ENCODE measurements at places on chromosomes 6 and 20.

GRCh38 chr6:149028767-149029405, 282.1 kb downstream of the UST start:
- peak; percentile 5 for DNase-seq

DNA sequence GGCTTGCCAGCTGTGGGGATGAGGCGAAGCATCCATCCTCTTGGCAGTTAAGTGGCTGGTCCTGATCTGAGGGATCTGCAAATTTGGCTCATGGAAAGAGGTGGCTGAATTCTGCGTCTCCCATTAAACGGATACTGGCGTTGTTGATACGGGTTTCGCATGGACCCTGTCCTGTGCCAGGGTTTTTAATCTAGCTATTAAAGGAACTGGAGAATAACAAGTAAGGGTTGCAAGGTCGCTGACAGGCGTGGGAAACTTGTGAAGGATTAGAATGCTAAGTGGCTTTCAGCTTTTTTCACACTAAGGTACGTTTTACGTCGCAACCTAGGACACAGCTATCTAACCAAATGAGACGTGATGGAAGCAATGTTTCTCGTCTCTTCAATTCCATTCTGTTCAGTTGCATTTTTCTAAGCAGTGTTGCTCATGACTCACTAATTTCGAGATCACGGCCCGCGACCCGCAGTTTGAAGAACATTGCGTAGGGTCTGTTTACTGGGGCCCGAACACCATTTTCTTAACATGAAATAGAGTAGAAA, 852 bp downstream of the GMNN start:
- DNase-seq, result no peak

DNA sequence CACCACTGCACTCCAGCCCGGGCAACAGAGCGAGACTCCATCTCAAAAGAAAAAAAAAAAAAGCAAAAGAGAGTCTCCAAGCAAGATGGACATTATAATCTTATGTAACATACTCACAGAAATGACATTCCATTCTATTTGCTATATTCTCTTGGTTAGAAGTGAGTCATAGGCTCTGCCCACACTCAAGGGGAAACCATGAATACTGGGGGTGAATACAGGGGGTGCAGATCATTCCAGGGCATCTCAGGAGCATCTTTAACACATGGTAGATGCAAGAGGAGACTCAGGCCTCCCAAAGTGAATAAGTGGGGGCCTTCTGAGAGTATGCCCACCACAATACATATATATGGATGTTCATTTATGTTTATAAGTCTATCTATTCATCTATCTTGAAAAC, 18.3 kb upstream of the RANBP9 start:
- DNase-seq, result no peak

GRCh38 chr6:78347191-78347916, 520.0 kb upstream of the IRAK1BP1 start:
- DNase-seq, result no peak

DNA sequence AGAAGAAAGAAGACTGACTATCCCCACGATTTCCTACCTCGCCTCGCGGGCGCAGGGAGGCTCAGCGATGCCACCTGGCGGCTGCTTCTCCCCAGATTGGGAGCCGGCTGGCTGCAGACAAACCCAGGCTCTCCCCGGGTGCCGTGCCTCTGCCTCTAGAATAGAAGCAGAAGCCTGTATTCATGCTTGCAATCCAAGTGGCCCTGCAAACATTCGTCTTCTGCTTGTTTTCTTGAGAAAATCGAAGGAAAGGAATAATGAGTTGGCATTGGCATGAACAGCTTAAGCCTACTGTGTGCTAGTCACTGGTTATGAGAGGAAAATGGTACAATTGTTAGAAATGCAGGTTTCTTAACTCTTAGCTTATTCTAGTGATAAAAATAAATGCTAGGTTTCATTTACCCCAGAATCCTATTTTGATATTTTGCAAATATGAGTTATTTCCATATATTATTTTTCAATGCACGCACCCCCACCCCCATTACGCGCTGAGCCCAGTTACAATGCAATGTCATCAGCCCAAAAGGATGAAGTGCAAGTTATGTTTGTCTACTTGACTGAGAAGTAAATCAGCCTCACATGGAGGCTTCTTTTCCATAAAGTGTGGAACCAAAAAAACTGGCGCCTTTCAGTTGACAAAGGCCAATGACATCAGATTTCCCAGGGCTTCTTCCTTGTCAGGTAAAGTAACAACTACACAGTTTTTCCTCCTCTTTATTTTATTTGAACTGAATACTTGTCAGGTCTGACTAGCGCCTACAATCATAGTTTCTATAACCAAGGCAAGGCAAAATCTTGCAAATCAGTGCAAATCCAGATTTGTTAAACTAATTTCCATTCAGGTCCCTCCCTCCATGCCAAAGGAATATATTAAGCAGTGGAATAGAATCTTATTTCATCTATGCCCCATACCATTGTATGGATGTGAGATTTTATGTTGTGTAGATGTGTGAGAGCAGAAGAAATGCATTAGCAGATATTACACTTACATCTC, 3.9 kb upstream of the SOX4 start:
- peak; percentile 63 for DNase-seq
